Transverse colon (tissue), 4 donors: ENCODE measurements at places on chromosomes 5 and 9.

DNA sequence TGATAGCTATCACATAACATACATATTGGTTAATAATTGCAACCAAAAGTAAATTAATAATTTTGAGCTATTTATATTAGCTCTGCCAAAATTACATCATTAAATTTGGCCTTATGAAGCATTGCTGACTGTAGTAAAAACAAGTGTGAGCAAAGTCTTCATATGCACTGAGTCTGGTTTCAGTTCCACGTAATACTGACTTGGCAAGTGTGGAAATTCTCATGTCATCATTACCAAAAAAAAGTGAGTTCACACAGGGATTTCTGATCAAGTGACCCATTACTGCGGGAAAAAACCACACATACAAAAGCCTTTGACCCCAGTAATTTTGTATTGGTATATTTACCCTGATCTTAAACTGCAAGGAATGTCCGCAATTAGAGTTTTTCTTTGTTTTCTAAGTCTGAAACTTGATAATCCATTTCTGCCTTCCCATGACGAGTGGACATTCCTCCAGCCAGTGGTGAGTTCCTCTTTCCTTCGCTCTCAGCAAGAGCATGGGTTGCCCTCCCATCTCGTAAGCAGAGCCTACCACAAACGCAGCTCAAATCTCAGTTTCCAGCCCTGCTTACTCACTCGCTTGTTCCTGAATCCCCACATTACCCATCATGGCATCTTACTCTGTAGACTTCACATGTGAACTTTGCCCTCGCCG lies 220.2 kb upstream of the DMRT1 start:
- no peak for DNase-seq

- no peak for DNase-seq
Measured at GRCh38 chr9:132228062-132228461, 66.2 kb downstream of the NTNG2 start.

GRCh38 chr5:180486636-180487149 lies 7.5 kb upstream of the CNOT6 start:
- no peak for DNase-seq

DNA sequence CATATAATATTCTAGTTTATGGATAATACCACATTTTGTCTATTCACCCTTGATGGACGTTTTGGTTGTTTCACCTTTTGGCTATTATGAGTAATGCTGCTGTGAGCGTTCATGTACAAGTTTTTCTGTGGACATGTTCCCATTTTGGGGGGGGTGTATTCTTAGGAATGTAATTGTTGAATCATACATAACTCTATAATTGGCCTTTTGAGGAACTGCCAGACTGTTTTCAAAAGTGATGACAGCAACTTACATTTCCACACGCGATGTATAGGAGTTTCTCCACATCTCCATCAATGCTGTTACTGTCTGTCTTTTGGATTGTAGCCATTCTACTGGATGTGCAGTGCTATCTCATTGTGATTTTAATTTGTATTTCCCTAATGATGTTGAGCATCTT lies 69.8 kb downstream of the SLC46A2 start:
- no peak for DNase-seq

GRCh38 chr5:6803981-6804550 lies 90.8 kb downstream of the TENT4A start:
- DNase-seq = no peak

- no peak for DNase-seq
Measured at GRCh38 chr5:138685193-138685745, 68.0 kb upstream of the CTNNA1 start.

GRCh38 chr5:72543365-72543764 lies 36.2 kb upstream of the ZNF366 start:
- DNase-seq = no peak

DNA sequence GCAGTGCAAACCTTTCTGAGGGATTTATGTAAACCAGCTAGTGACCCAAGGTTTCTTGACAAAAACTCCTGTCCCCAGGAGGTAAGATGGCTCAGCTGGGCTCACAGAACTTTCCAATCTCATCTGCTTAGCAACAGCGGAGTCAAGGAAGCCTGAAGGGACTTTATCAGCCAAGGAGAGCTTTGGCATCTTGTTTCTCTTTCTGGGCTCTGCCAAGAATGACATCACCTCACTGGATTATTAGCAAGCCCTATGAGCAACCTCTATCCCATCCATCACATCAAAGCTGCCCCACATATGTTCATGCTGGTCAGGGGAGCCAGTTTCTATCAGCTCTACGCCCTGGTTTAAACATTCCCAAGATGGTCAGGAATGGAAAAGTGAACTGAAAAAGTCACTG lies 461.3 kb downstream of the ENC1 start:
- DNase-seq = no peak
